ENCODE measurements at places on chromosomes 5 and 9.

DNA sequence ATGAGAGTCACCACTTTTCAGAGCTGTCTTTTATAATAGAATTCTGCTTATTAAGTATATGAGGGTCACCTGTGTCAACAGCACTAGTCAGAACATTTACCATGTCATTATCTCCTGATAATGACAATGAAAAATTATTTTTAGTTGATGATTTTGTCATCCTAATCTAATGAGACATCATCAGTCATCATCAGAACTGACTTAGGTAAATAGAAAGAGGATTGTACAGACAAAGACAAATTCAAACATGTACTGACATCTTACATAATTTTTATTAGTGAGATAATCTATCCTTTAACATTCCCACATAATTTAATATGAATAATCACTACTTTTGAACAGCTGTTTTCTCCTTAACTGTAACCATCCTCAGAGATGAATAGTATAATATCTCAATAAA, 22.6 kb downstream of the CDH9 start:
- DNase-seq, result no peak

- no peak for DNase-seq
Measured at GRCh38 chr5:139784488-139784887, 11.1 kb upstream of the PSD2 start.

DNA sequence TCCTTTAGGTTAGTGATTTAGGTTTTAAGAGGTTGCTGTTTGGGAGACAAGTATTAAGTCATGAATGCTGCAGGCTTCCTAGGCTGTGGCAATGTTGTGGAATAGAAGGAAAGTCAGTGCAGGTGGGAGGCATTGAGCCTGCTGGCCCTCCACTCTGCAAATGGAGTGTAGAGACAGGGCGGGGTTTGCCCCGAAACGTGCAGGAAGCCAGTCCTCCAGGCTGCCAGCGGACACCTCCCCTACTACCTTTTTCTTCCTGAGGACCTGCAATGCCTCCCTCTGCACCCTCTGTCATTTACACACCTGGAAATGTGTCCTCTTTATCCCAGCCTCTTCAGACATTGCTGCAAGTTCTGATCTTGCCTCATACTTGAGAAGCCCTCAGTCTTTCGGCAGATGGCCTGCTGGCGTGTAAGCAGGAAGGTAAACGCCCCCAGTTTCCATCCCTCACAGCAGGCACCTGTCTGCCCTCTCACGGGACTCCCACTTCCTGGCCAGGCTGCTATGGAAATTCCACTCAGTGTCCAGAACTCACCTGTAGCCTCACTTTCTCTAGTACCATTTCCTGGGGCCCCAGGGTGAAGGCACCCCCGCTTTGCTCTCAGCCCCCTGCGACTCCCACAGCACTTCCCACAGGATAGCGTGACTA, 81.6 kb upstream of the BOD1 start:
- no peak for DNase-seq

DNA sequence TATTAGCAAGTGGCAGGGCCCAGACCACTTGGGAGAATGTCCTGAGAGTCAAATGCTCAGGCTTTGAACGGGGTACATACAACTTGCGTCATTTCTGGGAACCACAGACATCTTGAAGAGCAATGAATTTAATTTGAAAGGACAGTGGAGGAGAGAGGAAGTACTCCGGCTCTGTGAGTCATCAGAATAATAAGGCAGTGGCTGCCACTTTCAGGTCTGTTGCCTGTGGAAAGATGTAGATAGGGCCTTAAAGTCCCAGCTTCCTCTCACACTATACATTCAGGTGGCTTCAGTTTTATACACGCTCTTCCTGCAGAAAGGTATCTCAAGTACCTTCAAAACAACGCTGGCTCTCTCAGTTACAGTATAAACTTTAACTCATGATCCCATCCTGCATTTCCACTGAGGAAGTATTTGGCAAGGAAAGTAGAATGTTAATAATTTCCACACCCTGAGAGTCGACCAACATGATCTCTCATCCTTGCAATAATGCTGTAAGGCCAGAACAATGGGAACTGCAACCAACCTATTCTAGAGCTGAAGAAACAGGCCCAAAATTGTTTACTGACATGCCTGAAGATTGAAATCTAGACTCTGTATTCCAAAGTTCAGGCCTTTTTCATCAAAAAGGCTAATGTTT, 6.8 kb upstream of the PRUNE2 start:
- DNase-seq, result no peak

DNA sequence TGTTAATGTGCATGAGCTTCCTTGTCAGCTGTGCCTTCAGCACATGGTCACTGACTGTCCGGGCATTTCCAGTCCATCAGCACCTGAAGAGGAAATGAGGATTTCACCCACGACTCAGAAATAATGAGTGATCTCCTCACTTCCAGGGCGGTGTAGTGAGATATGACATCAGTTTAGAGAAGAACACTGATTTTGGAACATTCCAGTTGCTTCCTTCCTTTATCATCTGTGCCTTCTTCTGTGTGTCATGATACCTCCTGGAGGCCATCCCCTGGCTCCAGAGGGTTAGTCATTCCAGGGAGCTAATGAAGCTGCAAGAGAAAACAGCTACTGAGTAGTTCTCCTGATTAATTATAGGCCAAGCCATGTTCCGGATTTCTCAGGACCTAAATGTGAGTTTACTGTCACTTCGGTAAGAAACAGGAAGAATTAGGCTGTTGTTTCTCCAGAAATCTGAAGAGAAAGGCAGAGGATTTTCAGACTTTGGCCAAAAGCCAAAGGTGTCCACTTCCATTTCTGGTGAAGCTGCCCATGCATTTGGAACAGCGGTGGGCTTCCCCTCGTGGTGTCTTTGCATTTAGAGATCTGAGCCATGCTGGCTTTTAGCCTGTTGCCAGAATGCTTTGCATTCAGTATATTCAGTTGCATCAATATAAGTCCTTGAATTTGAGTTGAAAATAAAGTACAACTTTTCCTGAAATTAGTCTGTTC, 161.3 kb upstream of the OTULINL start:
- no peak for DNase-seq

- no peak for DNase-seq
Measured at GRCh38 chr9:96193236-96193755, 108.7 kb downstream of the HSD17B3 start.

DNA sequence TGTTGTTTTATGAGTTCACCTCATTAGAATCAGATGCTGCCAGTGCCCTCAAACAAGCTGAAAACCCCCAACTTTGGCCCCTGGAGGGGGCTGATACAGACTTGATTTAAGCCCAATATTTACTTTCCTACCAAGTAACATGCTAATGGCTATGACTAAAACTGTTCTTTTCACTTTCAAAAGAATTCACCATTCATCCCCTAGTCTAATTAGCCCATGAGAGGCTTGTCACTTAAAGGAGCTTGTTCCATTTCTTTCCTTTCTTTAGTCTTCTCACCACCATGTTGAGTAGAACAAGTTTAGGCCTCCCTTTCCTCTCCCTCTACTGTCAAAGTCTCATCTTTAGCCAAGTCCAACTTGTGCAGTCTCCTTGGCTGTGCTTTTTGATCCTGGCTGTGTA, 50.4 kb downstream of the EPB41L4B start:
- DNase-seq, result no peak

DNA sequence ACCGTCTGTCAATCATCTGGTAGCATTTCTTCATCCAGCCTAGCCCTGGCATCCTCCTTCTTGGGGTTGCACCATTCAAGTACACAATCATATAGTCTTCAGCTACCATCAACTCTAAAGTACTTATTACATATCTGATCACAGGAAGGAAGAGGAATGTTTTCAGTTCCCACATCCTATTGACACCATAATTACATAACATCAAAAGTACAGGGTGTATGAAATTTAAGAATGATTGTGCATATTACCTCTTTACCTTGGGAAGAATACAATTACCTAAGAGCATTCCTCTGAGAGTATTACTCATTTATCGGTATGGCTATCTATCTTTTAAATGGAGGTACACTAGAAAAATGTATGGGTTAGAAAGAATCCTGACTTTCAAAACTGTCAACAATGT, 126.8 kb upstream of the PCA3 start:
- no peak for DNase-seq

DNA sequence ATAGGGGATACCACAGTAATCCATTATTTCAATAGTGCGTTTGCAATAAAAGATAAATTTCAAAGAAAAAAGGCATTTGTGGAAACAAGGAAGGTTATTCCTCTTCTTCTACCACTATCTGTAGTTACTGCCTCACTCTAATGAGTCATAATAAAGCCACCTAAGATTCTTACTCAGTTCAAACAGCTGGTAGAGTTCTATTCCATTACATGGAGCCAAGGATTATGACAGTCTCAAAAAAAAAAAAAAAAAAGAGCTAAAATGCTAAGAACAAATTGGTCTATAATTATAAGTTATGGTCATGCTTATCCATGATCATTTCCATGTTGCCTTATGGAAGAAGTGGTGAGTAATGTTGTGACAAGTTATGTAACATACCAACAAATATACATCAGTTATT, 46.3 kb downstream of the DENND1A start:
- DNase-seq, result no peak

DNA sequence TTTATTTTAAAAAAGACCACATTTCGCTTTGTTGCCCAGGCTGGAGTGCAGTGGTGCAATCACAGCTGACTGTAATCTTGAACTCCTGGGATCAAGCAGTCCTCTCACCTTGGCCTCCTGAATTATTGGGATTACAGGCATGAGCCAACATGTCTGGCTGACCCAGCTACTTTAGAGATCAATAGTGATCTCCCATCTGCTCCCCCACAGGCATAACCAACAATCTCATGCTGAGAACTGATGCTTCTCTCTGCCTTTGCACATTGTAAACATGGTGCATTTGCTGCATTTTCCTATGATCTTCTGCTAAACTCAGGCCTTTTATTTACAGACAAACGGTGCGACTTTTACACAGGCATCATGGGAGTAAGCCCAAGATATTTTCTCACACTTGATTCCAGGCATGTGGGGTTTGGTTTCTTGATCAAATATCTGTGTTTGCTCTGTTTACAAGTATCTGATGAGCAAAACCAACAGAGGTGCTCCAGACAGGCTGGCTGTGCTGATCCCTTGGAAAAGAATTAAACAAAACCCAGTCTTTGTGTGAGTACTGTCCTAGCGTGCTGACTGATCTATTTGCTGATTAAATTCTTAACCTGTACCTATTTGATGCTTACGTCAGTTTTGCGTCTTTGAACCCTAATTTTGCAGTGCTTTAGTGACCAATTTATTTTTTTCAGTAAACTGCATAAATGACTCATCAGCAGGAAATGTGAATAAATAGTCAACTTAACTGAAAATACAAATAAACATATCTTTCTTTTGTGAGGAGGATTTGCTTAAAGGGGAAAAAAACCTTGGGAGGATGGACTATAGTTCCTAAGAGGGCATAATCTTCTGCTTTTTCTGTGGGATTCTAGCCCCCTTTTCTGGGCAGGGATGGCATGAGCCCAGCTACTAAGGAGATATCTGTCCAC, 191.7 kb upstream of the NR3C1 start:
- no peak for DNase-seq

DNA sequence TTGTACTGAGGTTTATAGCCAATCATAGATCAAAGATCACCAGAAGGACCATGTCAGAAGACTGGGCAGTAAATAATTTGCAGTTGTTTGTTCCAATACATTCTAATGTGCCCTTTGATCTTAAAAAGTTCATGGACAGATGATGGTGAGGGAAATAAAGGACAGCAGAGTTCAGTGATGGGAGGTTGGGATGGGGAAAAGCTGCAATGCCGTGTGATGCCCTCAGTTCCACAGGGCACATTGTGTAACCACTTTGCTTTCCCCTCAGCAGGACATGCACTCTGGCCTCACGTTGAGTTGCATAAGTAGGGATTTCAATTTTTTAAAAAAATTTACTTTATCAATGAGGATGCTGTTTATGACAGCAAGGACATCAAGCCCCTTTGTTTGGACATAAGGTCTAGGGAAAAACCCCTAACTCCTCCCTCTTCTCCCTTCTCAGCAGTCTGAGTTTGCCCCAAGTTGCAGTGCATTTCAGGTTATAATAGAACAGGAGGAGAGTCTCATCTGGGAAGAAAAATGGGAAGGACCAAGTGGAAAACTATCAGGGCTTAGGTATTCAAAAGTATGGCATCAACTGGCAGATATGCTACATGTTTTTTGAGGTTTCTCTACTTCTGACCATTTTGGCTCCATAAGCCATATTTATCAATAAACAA, 83.1 kb upstream of the TMED7 start:
- DNase-seq, result no peak

DNA sequence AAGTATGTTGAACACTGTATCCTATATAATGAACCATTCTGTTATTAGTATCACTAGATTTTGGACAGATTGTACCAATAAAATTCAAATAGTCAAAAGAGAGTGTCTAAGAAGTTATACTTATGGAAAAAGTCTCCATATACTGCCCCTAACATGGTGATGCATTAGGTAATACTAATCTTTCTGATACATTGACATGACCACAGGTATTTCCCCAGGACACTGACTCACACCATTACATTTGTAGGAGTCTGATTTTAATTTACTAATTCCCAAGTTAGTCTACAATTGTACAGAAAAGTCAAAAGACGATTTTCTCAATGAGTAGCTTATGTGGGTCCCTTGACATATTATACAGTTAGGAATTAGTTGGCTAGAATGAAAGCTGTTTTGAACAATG, 593.8 kb downstream of the ISL1 start:
- DNase-seq, result no peak

DNA sequence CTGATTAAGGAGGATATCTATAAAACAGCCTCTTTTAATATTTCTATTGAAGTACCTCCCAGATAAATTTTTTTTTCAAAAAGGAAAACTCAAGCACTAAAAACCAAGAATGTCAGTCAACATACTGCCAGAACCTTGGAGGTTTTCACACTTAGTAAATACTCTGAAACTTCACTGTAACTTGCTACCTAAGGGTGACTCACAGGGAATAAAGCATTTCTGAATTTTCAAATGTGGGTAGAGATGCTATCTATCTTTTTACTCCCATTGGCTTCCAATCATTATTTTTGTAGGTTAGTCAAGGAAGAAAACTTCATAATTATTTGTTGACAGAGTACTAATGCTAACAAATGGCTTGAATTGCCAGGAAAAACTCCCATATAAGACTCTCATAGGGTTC, 46.1 kb downstream of the SLC25A46 start:
- no peak for DNase-seq

DNA sequence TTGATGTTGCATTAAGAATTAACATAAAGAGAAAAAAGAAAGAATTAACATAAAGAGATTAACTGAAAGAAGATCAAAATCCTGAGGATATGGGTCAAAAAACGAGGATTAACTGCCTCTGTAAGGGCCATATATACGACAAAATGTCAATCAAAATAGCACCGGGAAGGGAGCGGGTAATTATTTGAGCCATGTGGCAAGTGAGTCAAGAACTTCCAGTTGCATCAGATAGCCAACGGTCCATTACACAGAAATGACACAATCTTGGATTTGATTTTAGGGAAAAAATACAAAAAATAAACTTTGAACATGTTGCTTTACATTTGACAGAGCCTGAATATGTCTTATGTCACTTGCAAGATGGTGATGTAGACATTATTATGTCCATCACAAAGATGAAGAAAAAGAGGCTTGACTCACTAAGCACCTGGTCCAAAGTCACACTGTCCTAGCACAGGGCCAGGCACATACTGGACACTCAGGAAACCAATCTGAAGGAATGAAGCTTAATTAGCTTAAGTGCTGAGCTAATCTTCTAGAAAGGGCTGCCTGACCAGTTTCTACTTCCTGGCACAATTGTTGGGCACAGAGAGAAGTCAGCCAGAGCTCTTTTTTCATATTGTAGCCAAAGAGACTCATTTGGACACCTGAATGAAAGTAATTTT, 273.2 kb upstream of the PAPPA start:
- DNase-seq, result no peak

- no peak for DNase-seq
Measured at GRCh38 chr9:133119103-133119845, 1.8 kb downstream of the RALGDS start.

GRCh38 chr9:134564431-134565170, 77.0 kb upstream of the COL5A1 start:
- DNase-seq, result no peak

- peak; percentile 1 for DNase-seq
Measured at GRCh38 chr5:112737070-112737462, 619 bp upstream of the APC start.

All from naive thymus-derived CD4-positive, alpha-beta T cell (primary cell).